Jurkat, Clone E6-1 (cell line): ENCODE measurements at places on chromosomes 2 and 18.

DNA sequence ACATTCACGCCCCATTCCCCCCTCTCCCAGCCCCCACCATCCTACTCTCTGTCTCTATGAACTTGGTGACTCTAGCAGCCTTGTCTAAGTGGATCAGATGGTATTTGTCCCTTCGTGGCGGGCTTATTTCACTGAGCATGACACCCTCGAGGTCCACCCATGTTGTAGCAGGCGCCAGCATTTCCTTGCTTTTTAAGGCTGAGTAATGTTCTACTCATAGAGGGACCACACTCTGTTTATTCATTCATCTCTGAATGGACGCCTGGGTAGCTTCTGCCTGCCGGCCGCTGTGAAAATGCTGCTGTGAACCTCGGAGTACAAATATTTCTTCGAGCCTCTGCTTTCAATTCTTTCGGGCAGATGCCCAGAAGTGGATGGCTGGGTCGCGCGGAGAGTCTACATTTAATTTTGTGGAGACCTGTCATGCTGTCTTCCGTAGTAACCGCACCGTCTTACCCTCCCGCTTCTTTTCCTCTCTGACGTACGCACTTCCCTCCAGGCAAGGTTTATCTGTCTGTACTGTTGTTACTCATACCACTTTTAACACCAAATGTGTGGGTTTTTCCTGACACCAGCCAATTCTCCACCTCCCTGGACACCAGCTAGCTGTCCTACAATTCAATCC is 5.6 kb downstream of the CROCC2 start:
- no peak for DNase-seq

DNA sequence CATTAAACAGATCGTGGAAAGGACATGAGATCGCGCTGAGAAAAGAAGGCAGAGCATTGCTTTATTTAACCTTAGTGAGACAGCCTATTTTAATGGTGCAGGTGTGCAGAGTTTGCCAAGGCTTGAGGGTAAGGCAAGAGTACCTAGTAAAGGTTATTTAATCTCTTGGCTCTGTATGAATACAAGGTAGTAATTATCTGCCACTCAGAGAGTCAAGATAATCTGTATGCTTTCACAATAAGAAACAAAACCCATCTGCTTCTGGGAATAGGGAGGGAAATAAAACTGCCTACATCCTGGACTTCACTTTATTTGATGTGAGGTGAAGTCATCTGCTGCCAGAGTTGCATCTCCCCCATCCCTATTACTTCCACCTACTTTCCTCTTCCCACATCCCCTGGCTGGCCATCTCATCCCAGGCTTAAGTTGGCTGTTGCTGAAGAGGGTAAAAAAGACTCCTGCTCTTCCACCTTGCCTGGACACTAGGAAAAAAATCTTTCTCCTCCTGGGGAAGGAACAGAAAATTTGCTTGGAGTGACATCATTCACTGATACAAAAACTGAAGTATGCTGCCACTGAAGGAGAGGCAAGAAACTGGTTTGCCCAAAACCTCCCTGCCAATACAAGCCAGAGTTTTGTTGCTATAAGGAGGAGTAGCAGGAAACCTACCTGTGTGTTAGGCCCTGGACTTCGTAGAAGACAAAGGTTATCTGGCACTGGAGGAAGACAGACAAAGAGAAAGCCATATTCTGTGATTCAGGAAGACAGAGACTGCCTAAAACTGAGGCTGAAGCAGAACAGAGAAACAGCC is 35.8 kb upstream of the ARHGAP25 start:
- DNase-seq = no peak

- DNase-seq = no peak
Observed at GRCh38 chr2:29562319-29562718, 359.1 kb downstream of the ALK start.

GRCh38 chr2:170586571-170587095 is 128.5 kb upstream of the SP5 start:
- no peak for DNase-seq
